ENCODE measurements at places on chromosomes 5 and 9.

GRCh38 chr5:89097103-89097502, 214.1 kb upstream of the MEF2C start:
- DNase-seq: no peak

- DNase-seq: no peak
Measured at GRCh38 chr5:39264528-39264927, 45.2 kb upstream of the FYB1 start.

- DNase-seq: no peak
Measured at GRCh38 chr9:34809504-34810186, 99.7 kb upstream of the CCL21 start.

GRCh38 chr5:172303572-172304335, 20.2 kb upstream of the UBTD2 start:
- no peak for DNase-seq

- no peak for DNase-seq
Measured at GRCh38 chr9:113875459-113876150, 504 bp upstream of the ZNF618 start.

Measured in T follicular helper cell (primary cell).